Activated T-helper 1 cell treated with anti-CD3 and anti-CD28 coated beads, Interleukin-2, amount 50 U/mL, for 16 hours (primary cell): ENCODE measurements at places on chromosomes 11 and 22.
A peak's percentile ranks its signal among the peaks of the same experiment; 100 is the strongest.

DNA sequence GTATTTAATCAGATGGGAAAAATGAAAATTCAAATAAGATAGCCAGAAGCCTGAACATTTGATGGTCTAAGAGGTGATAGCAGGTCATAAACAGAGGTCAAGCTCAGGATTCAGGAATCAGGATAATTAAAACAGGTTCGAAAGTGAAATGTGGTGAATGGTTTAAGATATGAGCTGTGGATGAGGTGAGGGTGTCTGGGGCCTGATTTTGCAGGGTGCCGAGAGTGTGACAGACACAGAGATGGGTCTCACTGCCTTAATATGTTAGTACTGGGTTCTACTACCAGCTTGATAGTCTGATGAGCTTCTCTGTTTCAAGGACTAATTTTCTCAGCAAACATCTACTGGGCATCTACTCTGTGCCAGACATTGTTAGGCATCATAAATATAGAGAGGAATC is 19.9 kb upstream of the EMSY start:
- no peak for DNase-seq

- no peak for DNase-seq
These were observed 485.4 kb downstream of the SOX6 start for GRCh38 chr11:15870911-15871310.

GRCh38 chr11:57641011-57641807 is 8.5 kb downstream of the YPEL4 start:
- no peak for DNase-seq

DNA sequence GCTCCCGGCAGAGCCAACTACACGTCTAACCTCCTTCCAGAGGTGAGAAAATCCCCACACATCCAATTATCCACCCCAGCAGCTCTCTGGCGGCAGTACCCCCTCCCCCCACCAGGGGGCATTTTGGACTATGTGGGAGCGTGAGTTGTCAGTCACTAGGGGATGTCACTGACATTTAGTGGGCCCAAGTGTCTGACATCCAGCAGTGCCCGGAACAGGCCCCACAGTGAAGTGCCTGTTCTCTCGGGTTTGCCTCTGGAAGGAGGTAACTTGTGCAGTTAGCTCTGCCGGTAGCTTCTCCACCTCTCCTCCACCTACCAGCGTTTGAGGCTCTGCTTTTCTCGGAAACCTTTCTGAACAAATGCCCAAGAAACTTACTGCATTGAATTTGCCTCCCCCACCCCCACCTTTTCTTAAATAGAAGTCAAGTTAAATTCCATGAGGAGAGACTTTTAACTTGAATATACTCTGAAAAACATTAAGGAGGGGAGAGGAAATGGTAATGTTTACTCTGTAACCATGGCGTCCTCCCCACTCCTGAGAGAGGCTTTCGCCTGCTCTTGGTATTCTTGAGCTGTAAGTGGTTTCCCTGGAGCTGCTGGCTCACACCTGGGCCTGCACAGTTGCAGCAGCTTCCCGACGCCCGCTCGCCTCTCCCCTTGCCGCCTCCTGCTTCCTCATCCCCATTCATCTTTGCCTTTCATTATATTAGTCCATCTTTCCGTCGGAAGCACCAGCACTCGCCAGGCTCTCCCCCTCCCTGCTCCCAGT is 112.8 kb downstream of the WNT7B start:
- DNase-seq = peak; percentile 59

GRCh38 chr11:123405123-123405592 is 24.9 kb upstream of the GRAMD1B start:
- no peak for DNase-seq

GRCh38 chr11:16713594-16713993 is 24.9 kb upstream of the C11orf58 start:
- DNase-seq = no peak

DNA sequence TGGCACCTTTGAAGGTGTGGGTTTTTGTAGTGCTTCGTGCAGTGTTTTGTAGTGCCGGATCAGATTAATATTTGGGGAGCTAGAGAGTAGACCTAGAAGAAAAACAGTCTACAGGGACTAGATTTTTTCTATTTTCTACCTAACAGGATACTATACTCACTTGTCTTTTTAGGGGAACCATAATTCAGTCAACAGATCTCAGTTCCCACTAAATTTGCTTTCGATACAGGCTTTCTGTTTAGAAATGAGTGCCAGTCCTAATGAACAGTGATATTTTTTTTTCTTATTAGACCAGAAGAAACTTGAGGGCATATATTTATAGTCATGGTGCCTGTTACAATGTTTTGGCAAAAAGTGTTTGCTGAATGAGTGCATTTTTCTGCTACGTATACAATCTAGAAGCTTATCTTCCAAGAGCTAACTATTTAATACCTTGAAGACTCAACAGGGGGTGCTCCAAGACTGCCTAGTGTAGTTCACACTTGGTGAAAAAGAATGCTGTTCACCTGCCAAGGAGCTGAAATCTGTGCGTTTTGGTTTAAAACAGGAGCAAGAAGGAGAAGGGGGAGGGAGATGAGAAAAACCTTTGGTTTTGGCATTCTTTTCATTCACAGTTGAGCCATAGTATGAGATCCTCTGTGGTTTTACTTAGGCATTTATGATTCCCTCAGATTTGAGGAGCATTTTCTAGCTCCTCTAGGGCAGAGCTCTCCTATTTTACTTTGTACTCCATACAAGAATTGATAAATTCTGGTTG is 44.9 kb upstream of the VSTM5 start:
- DNase-seq = no peak

DNA sequence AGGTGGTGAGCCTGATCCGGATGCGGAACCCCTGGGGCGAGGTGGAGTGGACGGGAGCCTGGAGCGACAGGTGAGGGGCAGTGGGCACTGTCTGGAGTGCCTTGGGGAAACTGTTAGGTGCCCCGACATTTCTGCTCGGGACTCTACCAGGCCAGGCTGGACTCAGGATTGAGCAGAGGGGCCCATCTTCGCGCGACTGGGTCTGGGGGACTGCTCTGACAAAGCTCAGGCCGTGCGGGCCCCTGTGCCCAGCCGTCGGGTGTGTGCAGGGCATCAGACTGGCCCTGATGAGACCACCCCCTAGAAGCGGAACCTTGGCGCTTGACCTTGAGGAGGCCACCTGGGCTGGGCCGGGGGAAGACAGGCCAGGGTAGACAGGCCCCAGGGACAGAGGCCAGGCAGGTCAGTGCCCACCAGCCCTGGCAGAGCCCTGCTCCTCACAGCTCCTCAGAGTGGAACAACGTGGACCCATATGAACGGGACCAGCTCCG is 6.3 kb downstream of the CAPN1 start:
- no peak for DNase-seq
